LHCN-M2 (cell line): ENCODE measurements at places on chromosomes 1 and 21. TPM values are rescaled to one million over a fixed set of nuclear protein-coding genes. Genes with fewer than 3 reads are reported as not detected.
A peak's percentile ranks its signal among the peaks of the same experiment; 100 is the strongest.

- DNase-seq: peak; percentile 28
Observed at GRCh38 chr1:43648221-43648847, 1.6 kb upstream of the KDM4A start.

The PIGV gene
- total RNA-seq: 17.7 and 20.8 TPM in 2 replicates

DNA sequence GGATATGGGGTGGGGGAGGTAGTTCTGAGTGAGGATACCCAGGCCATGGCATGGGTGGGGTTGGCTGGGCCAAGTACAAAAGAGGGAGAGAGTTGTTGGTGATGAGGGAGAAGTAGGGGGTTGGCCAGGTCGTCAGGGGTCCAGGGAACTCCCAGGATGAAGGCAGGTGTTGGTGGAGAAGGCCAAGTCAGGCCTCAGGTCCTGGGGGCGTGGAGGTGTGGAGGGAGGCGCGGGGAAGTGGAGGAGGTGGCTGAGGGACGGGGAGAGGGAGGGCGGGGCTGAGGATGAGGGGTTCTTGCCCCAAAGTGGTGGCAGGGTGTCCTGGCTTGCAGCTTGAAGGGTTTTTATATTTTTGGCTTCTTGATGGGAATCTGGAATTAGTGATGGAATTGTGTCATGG is 61.1 kb downstream of the FOXO6 start:
- no peak for DNase-seq

The KRTAP19-1 gene
- total RNA-seq: not detected in 2 replicates

- DNase-seq: no peak
Observed at GRCh38 chr1:34532113-34532512, 222.7 kb upstream of the GJB5 start.

GRCh38 chr1:6858596-6858995 is 73.3 kb downstream of the CAMTA1 start:
- DNase-seq: no peak

DNA sequence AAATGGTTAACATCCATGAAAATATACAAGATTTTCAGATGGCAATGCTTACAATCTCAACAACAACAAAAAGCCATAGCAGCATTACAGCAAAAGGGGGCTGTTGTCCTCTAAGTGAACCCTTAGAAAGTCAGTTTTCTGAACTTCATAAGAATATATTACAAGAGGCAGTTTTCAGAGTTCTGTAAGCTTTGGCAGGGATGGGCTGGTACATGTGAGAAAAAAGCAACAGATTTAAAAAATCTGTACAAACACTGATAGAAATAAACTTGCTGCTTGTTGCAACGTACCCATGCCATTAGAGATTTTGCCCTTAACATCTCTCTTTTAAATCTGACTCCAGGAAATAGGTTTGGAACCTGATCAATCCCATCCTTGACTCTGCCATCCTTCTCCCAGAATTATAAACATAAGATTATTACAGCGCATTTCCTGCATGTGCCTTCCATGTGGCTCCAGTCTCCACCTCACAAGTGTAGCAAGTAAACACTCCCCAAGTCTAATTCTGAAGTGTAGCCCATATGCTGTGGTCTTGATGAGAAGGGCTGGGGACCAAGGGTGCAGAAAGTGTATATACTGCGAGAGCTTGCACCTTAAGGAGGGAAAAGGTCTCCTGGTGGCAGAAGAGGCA is 101.4 kb upstream of the TSPAN2 start:
- DNase-seq: no peak

DNA sequence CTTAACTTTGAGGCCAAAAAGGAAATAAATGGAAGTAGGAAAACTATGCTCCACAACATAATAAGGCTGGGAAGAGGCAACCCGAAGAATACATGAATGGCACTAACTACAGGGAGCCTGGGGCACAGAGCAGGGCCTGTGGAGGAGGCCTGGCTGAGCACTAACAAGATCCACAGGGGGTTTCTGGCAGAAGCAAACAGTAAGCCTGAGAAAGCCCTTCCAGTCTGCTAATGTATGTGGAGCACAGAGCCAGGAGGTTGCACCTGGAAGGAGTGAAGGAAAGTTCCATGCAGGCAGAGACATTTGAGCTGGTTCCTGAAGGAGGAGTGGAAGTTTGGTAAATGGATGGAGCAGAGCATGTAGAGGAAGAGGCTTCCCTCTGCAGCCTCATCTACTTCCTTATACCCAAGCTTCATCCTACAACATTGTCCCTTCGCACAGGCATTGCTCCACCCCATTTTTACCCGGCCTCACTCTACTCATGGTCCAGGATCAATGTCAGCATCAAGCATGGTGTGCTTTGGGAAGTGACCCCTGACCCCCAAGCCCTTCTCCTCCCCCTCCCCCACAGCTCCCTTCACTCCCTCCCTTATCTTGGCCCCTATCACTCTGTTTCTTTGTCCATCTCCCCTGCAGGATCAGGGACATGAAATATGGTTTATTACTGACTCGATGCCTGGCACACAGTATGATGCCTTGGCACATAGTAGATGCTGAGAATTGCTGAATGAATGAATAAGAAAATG is 23.3 kb downstream of the SHISA4 start:
- no peak for DNase-seq

The DYNLT5 gene
- 4.9 and 5.7 TPM in 2 replicates for total RNA-seq

The NADK gene
- total RNA-seq: 56.4 and 61.7 TPM in 2 replicates

The FYB2 gene
- not detected in 2 replicates for total RNA-seq

DNA sequence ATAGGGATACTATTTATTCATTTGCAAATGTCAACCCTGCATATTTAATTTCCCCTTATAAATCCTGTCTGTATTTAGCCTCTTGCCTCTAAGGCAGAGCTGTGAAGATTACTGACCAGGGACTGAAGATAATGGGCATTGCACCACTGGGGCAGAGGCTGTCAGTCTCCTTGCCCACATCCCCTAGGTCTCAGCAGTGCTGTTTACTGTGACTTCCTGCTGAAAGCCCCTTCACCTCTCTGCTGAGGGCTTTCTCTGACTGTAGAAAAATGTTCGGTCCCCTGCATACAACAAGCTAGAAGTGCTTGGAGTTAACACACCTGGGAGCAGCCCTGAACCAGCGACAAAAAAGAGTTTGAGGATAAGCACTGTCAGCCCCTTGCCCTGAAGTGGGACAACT is 28.8 kb downstream of the SLC5A9 start:
- no peak for DNase-seq

GRCh38 chr1:67700692-67701410 is 15.8 kb downstream of the GADD45A start:
- DNase-seq: no peak

GRCh38 chr1:1853593-1854257 is 37.2 kb downstream of the GNB1 start:
- DNase-seq: no peak

DNA sequence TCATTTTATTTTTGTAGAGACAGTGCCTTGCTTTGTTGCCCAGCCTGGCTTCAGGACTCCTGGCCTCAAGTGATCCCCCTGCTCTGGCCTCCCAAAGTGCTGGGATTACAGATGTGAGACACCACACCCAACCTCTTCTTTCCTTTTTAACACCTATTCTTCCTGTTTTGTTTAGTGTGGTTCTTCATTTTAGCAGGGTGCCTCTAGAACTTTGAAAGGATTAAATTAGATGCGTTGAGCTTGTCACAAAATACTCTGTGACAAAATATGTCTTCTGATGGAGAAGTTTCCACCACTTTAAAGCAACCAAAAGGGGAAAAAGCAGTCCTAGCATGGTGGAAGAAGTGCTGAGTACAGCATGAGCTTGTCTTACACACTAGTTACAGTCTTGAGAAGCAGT is 42.0 kb downstream of the CDC14A start:
- DNase-seq: no peak

- DNase-seq: no peak
Observed at GRCh38 chr1:168834225-168834872, 105.3 kb upstream of the DPT start.

The RGS8 gene
- total RNA-seq: not detected in 2 replicates

The SNIP1 gene
- total RNA-seq: 10.6 and 18.6 TPM in 2 replicates

The ATP1A4 gene
- total RNA-seq: not detected in 2 replicates

GRCh38 chr1:168833801-168834224 is 104.8 kb upstream of the DPT start:
- no peak for DNase-seq

The CDA gene
- not detected in 2 replicates for total RNA-seq

GRCh38 chr1:47201179-47201578 is 11.3 kb upstream of the PDZK1IP1 start:
- peak; percentile 44 for DNase-seq

DNA sequence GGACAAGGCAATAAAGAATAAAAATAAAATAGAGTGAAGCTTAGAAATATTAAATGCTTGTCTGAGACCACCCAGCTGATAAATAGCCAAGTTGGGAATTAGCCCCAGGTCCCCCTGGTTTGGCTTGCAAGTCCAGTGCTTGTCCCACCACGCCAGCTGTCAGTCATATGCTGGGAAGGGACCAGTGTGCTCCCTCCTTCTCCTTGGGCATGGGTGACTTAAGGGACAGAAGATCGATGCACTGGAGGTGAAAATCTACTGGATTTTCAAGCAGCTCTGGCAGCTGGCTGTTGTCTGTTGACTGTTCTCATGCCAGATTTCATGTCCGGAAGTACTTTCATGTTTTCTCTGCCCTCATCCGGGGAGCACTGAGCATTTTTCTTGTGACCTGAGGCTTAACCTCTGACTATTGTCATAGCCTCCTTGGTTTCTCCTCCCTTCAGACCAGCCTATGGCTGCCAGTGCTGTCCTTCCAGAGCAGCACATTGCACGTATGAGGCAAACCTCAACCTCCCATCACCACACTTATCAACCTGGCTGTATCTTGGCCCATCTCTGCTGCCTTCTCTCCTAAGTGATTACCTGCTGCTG is 12.4 kb downstream of the LMOD1 start:
- peak; percentile 79 for DNase-seq

DNA sequence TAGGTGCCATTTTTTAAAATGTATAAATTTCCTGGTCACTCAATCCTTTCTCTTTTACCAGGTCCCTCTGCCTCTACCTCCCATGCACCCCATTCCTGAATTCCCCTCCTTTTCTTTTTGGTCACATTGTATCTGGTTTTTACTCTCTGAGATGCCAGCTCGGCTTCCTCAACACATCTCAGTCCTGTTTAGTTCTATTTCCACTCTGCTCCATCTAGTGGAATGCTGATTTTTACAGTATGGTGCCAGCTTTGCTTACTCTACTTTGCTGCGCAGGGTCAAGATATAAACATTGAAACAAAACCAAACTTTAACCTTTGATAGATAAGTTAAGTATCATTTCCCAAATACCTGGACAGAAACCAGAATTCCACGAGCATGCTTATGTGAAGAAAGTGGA is 96.0 kb downstream of the ESRRG start:
- DNase-seq: no peak
